ENCODE measurements at places on chromosomes 7 and 10.
A peak's percentile ranks its signal among the peaks of the same experiment; 100 is the strongest.

DNA sequence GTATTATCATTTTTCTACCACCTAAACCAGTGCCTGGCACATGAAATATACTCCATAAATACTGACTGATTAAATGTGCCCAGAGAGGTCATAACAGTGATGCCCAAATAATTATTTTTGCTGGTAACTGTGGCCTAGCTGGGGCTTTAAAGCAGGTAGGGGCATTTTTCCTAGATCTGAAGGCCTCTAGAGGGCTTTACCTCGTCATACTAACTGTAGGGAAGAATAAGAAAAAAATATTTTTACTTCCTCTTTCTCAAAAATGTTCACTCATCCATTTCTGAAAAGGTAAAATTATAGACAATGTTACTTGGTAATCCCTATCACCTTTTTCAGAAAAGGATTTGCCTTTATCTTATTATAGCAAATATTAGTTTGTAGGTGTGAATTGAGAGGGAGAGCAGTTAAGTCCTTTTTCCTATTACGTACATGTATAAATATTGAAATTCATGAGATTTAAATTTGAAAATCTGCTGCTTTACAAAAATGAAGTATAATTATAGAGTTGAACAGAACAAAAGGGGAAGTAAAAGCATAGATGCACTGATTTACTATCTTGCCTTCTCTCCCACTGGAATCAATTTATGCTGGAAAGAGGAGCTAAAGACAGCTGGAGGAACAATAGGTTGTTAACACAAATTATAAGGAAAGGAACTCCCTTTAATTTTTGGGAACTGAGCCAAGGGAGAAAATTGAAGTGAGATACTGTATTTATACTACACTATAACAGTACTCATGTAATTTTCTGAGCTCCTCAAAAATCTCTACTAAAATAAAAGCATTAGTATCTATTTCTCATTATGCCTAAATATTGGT lies 71.5 kb upstream of the NOBOX start:
- DNase-seq = no peak

GRCh38 chr7:122764902-122765301 lies 62.2 kb upstream of the RNF148 start:
- no peak for DNase-seq

DNA sequence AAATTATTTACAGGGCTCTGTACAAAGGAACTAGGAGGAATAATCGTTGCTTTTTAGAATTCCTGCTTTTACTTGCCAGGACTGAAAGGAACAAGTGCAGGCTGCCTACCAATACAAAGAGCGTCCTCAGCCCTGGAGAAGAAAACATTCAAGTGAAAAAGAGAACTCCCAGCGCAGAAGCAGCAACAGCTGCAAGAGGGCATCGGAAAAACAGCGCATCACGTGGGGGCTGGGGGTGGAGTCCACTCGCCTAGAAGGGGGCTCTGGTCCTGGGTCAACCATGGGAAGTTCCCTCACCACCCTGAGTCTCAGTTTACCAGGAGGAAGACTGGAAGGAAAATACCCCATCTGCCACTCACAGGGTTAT lies 385 bp upstream of the C10orf90 start:
- DNase-seq = no peak

- no peak for DNase-seq
Measured at GRCh38 chr7:50449881-50450589, at the start of gene FIGNL1. Gene FIGNL1 (minus strand): TSS chr7:50450350. CDS start chr7:50447287, 3,063 bp downstream.

DNA sequence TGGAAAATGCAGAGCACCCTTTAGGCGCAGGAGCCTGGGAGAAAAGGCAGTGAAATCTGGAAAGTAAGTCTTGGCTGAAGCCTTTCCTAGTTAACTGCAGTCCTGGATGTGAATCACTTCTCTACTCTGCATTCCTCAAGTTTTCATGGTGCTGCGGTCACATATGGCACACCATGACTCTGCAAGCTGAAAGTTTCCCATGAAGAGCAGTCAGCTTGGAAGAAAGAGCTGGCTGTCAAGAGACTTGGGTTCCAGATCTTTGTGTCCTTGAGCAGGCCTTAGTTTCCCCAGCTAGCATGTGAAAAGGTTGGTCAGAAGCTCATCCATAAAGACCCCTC lies 548.3 kb downstream of the SORCS3 start:
- peak; percentile 54 for DNase-seq

DNA sequence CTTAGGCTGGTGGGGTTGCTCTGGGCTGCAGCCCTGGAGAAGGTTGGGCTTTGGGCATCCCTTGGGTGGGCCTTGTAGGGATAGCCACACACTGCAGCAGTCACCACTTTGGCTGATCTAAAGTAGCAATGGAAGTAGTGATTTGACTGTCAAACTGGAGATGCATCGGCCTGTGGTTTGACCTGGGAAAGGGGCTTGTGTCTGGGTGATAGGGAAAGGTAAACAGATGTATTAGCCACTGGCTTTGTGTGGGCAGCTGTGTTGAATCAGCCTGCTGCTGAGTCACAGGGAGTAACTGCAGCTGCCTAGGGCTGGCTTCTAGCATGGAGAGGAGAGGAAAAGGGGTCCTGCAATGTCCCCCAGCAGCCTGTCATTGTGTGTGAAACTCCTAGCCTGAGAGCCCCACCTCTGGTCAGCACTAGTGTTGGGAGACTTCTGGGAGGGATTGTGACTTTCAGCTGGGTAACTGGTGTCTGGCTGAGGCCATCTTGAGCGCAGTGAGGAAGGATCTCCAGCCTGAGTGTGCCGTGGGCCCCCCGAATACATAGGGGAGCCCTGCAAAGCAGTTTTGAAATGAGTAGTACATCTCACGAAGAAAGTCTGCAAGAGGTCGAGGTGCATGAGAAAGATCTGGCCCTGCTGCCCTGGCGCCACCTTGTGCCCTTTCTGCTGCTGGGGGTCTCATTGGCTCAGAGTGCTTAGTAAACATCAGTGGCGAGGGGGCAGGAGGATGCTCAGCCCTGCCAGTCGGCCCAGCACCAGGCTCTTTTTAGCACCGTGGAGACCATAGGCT lies 117.3 kb downstream of the FANK1 start:
- DNase-seq = peak; percentile 88

Data from kidney epithelial cell (primary cell).